ENCODE measurements at places on chromosomes 16 and 17.

DNA sequence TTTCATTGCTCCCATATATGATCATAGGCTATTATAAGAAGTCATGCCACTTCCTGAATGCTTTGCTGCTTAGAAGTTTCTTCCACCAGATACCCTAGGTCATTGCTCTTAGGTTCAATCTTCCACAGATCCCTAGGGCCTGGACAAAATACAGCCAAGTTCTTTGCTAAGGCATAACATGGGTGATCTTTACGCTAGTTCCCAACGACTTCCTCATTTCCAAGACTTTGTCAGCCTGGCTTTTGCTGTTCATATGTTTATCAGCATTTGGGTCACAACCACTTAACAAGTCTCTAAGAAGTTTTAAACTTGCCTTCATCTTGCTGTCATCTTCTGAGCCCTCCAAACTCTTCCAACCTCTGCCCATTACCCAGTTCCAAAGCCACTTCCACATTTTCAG lies 20.1 kb upstream of the DLX3 start:
- H3K4me3 ChIP-seq = no peak overlapping the region
- H3K4me1 ChIP-seq = no peaks in the 10 kb centered on the region
- no peaks in the 10 kb centered on the region for H3K36me3 ChIP-seq
- H3K27ac ChIP-seq = no peak overlapping the region
- DNase-seq = no peak

GRCh38 chr17:40926341-40926740 lies 11.1 kb downstream of the KRT23 start:
- H3K27me3 ChIP-seq = peaks cover 6% of the 10 kb centered on the region
- H3K4me1 ChIP-seq = peaks cover 8% of the 10 kb centered on the region

DNA sequence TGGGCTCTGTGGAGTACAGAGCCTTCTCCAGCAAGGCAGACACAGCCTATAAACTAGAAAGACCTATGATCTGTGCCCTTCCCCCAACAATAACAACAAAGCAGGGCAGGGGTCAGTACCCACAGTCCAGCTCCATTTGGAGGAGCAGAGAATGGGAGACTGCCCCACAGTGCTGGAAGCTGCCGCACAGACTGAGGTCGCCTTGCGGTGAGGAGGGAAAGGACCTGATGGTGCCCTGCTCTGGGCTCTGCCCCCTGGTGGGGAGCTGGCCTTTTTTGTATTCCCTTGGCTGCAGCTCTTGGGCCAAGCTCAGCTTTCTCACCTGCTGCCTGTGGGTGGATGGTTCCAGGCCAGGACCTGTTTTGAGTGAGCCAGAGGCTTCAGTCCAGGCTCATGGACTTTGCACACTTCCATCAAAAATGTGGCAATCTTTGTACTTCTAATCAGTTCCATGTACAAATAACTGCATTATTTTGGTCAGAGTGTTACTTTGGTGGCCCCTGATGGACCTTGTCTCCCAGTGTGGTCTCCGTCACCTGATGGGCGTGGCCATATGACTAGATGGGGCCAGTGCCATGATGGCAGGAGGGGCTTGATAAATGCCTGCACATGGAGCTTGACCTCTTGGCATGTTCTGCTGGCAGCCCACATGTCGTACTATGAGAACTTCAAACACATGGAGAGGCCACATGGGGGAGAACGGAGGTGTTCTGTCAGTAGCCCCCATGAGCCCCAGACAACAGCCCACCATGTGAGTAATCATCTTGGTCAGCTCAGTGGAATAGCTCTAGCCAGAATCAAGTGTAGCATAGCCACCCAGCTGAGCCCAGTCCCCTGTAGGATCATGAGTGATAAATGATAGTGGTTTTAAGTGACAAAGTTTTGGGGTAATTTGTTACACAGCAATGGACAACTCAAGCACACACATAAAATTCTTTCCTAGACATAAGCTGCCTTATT lies 24.2 kb downstream of the B9D1 start:
- H3K27ac ChIP-seq = peak overlapping the region; percentile 64
- H3K4me3 ChIP-seq = no peak overlapping the region
- H3K4me1 ChIP-seq = peaks cover 57% of the 10 kb centered on the region
- peaks cover 3% of the 10 kb centered on the region for H3K36me3 ChIP-seq

DNA sequence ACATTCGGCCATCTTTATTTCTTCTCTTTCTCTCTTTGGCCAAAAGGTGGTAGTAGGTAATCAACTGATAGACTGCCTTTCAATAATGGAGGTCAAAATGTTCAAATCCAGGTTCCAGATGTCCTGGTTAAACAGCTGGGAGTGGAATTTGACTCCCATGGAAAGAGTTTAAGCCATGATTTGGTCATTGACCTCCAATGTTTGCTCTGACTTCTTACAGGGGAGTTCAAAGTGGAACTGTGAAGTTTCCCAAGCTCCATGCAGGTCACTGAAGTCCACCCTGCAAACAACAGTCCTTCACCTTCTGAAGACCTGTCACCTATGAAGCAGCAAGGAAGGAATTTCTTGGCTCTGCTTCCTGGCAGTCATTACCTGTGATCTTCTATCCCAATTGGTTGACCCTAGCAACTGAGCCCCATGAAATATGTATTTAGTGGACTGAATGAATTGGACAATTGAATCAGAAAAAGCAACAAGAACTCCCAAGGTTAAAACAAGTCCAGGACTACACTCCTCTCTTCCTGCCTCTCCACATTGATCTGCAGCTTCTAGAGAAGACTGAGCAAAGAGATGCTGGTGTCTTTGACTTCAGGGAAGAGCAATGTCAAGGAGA lies 28.0 kb upstream of the SOX9 start:
- H3K36me3 ChIP-seq = peaks cover 5% of the 10 kb centered on the region
- H3K27me3 ChIP-seq = peaks cover 14% of the 10 kb centered on the region
- no peak overlapping the region for H3K27ac ChIP-seq
- no peaks in the 10 kb centered on the region for H3K4me1 ChIP-seq
- H3K4me3 ChIP-seq = no peak overlapping the region

DNA sequence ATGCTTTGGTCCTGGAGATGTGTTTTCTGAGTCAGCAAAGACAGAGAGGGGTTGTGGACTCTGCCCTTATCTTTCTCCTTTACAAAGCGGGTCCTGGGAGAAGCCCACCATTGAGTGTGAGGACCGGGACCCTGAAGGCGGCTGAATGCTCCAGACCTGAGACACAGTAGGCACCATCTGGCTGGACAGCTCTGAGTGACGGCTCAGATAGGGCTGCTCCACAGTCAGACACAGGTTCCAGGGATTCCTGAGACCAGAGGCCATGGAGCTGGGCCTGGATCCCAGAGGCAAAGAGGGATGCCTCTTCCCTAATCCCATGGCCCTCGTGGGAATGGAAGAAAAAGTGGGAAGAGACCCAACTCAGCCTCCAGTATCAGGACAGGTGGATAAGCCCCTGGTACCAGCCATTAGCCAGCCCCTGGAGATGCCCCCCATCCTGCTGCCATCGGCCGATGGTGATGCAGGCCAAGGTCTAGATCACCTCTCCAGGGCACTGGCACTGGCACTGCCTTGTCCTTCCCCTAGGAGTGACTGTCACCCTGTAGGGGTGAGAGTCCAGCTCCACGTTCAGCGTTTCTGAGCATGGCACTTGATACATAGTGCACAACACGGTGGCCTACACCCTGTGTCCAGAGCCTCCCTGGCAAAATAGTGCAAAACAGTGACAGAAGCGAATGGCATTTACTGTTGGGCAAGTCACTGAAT lies 4.7 kb downstream of the MMP15 start:
- no peak for DNase-seq
- no peaks in the 10 kb centered on the region for H3K36me3 ChIP-seq
- peak overlapping the region; percentile 23 for H3K27ac ChIP-seq

- H3K4me3 ChIP-seq = no peak overlapping the region
- no peaks in the 10 kb centered on the region for H3K4me1 ChIP-seq
- H3K36me3 ChIP-seq = no peaks in the 10 kb centered on the region
- H3K27ac ChIP-seq = no peak overlapping the region
- no peaks in the 10 kb centered on the region for H3K27me3 ChIP-seq
Observed at GRCh38 chr17:31931756-31932155, 5.1 kb upstream of the SUZ12 start.

GRCh38 chr17:40598619-40599467 lies 33.6 kb upstream of the CCR7 start:
- peak overlapping the region; percentile 20 for H3K4me3 ChIP-seq
- DNase-seq = peak; percentile 21
- peaks cover 86% of the 10 kb centered on the region for H3K4me1 ChIP-seq
- no peaks in the 10 kb centered on the region for H3K36me3 ChIP-seq
- peaks cover 14% of the 10 kb centered on the region for H3K27me3 ChIP-seq

GRCh38 chr17:40559954-40560591 lies 5.2 kb downstream of the CCR7 start:
- H3K4me1 ChIP-seq = peaks cover 70% of the 10 kb centered on the region
- peaks cover 17% of the 10 kb centered on the region for H3K27me3 ChIP-seq
- no peak overlapping the region for H3K4me3 ChIP-seq
- H3K27ac ChIP-seq = no peak overlapping the region
- DNase-seq = peak; percentile 94

DNA sequence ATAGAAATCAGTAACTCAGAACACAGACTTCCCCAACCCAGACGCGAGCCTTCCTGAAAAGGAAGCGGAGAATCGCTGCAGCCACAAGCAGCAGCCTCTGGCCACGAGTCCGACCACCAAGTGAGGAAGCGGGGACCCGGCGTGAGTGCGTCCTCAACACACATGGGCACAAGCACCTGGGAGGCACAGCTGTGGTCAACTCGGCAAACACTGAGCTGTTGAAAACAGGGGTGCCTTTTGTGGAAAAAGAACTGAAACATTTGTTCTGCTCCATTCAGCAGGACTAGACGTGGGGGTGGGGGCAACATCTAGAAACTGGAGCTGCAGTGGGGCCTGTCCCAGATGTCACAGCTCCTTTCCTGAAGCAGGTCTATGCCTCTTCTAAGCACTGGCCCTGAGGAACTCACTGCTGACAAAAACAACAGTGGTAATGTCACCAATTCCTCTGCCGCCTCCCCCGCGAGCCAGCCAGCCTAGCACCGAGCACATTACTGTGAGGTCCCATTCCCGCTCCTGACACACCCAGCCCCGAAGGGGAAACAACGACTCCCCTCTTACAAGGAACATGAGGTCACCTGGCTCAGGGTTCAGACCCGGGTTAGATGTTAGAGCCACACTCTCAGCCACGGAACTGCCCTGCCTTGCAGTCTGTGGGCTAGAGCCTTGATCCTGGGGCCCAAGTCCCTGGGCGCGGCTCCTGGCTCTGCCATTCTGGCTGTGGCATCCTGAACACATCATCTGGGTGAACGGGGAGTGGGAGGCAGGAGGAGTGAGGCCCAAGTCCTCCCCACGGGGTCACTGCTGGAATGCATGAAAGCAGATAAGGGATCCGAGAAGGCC lies 29.0 kb downstream of the KDM8 start:
- DNase-seq = no peak
- H3K4me1 ChIP-seq = peaks cover 59% of the 10 kb centered on the region
- H3K36me3 ChIP-seq = no peaks in the 10 kb centered on the region
- peak overlapping the region; percentile 83 for H3K27ac ChIP-seq

- H3K27me3 ChIP-seq = peaks cover 6% of the 10 kb centered on the region
- DNase-seq = no peak
- H3K4me1 ChIP-seq = peaks cover 23% of the 10 kb centered on the region
- no peaks in the 10 kb centered on the region for H3K36me3 ChIP-seq
- peak overlapping the region; percentile 15 for H3K27ac ChIP-seq
Observed at GRCh38 chr17:73028299-73028755, 64.2 kb downstream of the SLC39A11 start.

DNA sequence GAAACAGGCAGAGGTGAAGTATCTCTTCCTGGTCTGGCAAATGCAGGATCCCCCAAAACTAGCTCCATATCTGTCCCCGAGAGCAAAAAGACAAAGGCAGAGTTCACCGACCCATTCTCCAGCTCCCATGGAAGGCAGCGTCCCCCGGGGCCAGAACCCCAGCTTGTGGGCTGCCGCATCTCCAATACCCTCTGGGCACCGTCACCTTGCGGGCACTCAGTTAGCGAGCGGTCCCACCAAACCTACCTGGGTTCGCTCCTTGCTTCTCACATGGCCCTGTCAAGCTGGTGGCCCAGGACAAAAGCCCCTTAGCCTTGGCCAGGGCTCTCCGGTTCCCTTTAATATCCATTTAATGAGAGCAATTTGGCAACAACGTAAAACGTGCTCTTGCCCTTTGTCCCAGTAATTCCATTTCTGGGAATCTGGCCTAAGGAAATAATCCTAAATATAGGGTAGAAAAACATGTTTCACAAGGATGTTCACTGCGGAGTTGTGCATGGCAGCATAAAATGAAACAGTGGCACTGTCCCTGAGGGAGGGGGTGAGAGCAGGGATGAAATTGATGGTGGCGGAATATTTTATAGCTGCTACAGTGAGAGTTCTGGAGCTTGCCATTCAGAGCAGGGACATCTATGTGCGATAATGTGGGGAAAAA lies 157.1 kb downstream of the CMIP start:
- peaks cover 14% of the 10 kb centered on the region for H3K36me3 ChIP-seq
- no peak overlapping the region for H3K4me3 ChIP-seq
- H3K27me3 ChIP-seq = no peaks in the 10 kb centered on the region

DNA sequence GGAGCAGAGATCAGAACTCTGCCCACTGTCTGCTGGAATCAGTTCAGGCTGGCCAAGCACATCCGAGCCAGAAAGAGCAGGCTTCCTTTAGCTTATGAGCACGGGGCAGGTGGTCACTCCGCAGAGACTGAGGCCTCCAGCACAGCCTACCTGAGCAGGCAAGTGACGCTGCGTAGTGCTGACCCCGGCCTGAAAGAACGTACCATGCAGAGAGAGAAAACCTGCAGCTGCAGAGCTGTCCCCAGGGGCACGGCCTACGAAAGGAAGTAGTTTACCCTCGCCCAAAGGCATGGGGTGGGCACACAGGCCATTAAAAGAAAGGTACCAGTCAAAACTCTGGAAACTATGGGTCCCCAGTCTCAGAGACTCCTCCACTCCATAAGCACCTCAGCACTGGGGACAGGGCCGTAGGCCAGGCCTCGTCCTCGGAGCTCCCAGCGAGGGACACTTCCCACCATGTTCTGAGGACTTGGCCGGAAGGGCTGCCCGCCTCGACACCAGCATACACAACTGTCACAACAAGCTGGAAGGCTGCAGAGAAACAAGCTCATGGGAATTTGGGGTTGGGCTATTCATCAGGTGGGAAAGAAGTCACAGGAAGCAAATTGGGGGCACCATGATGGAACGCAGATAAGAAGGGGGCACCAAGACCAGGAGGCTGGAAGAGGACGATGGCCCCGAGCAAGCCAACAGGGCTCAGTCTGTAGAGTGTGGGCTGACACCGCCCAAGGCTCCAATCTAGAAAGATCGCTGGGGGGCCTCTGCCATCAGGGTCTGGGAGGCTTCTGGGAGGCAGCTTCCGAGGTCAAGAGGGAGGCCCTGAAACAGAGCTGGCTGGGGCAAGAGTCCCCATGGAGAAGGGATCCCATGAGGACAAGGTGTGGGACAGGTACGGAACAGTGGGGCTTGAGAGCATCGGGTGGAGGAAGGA lies 21.2 kb downstream of the MEAK7 start:
- peaks cover 31% of the 10 kb centered on the region for H3K36me3 ChIP-seq
- peak overlapping the region; percentile 45 for H3K27ac ChIP-seq
- no peak for DNase-seq

GRCh38 chr16:76583466-76583865 lies 306.3 kb downstream of the CNTNAP4 start:
- no peak for DNase-seq
- no peak overlapping the region for H3K27ac ChIP-seq
- no peaks in the 10 kb centered on the region for H3K4me1 ChIP-seq
- no peaks in the 10 kb centered on the region for H3K36me3 ChIP-seq

GRCh38 chr17:4949321-4950074 lies 1.2 kb upstream of the PFN1 start:
- H3K4me3 ChIP-seq = peak overlapping the region; percentile 74
- H3K27me3 ChIP-seq = peaks cover 4% of the 10 kb centered on the region
- peak overlapping the region; percentile 79 for H3K27ac ChIP-seq
- peaks cover 24% of the 10 kb centered on the region for H3K36me3 ChIP-seq

- no peak for DNase-seq
- H3K27ac ChIP-seq = peak overlapping the region; percentile 64
- peaks cover 15% of the 10 kb centered on the region for H3K36me3 ChIP-seq
- no peak overlapping the region for H3K4me3 ChIP-seq
- H3K27me3 ChIP-seq = no peaks in the 10 kb centered on the region
Observed at GRCh38 chr16:4659363-4660353, 33.7 kb upstream of the NUDT16L1 start.
